IMR-90 (cell line): ENCODE measurements at places on chromosomes 2 and 18. TPM values are rescaled to one million over a fixed set of nuclear protein-coding genes. Genes with fewer than 3 reads are reported as not detected.
A peak's percentile ranks its signal among the peaks of the same experiment; 100 is the strongest.

DNA sequence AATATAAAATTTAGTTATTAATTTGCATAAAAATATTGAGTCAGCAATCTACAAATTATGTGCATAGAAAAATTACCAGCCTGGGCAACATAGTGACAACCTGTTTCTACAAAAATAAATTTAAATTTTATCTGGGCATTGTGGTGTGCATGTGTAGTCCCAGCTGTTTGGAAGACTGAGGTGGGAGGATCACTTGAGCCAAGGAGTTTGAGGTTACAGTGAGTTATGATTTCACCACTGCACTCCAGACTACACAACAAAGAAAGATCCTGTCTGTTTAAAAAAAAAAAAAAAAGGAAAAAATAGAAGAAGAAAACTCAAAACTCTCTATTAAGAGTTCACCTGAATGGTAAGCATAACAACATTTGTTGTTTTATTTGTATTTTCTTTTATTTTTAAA, 1048.4 kb upstream of the CDH2 start:
- no peaks in the 10 kb centered on the region for H3K27me3 ChIP-seq
- peak; percentile 11 for DNase-seq
- H3K4me1 ChIP-seq = no peaks in the 10 kb centered on the region
- no peaks in the 10 kb centered on the region for H3K36me3 ChIP-seq
- no peak overlapping the region for H3K27ac ChIP-seq

The SLC16A14 gene
- total RNA-seq = 0.56 and 0.90 TPM in 2 replicates

DNA sequence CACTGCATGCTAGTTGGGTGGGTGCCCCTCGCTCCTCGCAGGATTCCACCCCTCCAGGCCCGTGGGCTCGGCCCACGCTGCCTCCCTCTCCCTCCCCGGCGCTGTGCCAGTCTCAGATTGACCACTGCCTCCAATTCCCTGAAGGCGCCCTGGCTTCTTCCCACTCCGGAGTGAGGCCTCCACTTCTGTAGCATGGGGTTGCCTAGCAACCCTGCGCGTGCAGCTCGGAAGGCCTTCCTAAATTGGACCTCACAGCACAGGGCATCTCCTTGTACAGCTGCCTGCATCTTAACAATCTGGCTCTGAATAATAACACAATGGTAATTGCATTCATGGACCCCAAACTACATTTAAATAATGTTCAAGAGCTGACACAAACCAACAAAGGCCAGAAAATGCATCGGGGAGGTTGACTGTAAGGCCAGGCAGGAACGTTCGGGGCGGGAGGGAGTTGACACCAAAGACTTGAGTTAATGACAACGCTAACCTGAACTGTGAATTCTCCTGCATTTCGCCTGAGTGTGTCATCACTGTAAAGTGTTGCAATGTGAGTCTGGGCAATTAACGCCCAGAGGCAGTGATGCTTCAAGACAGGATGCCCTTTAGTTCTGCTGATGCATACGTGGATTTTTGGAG, 222.9 kb downstream of the ZBTB7C start:
- DNase-seq = no peak
- H3K27me3 ChIP-seq = peaks cover 15% of the 10 kb centered on the region
- no peaks in the 10 kb centered on the region for H3K4me1 ChIP-seq
- no peaks in the 10 kb centered on the region for H3K36me3 ChIP-seq
- H3K4me3 ChIP-seq = no peak overlapping the region
- H3K27ac ChIP-seq = no peak overlapping the region

DNA sequence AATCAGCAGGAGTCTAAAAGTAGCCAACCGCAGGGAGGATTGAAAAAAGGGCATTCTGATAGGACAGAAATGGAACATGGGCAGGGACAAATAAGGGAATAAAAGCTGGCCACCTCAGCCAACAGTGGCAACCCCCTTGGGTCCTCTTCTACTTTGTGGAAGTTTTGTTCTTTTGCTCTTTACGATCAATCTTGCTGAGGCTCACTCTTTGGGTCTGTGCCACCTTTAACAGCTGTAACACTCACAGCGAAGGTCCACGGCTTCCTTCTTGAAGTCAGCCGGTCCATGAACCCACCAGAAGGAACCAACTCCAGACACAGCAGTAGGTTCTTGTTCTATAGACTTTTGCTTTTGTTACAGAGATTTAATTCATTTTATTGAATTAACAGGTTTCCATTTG, 285.4 kb upstream of the CDH20 start:
- DNase-seq = no peak
- H3K4me3 ChIP-seq = no peak overlapping the region
- no peaks in the 10 kb centered on the region for H3K36me3 ChIP-seq
